ENCODE measurements at places on chromosomes 7 and 10. TPM values are rescaled to one million over a fixed set of nuclear protein-coding genes. Genes with fewer than 3 reads are reported as not detected.

DNA sequence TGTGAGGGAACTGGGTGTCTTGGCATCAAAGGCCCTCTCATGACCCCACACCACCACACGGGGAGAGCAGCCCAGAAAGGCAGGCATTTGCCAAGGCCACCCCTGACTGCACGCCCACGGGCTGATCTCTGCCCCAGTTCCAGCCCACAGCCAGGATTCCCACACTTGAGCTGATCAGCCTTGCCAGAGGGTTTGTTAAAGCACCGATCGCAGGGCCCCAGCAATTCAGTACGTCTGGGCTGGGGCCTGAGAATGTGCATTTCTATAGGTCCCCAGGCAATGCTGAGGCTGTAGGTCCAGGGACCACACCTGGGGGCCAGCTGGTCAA is 103.9 kb downstream of the TNS3 start:
- DNase-seq: no peak

- DNase-seq: no peak
Measured at GRCh38 chr10:5477948-5478693, 21.2 kb downstream of the CALML5 start.

- DNase-seq: no peak
Measured at GRCh38 chr10:84140036-84140379, 699 bp downstream of the GHITM start.

DNA sequence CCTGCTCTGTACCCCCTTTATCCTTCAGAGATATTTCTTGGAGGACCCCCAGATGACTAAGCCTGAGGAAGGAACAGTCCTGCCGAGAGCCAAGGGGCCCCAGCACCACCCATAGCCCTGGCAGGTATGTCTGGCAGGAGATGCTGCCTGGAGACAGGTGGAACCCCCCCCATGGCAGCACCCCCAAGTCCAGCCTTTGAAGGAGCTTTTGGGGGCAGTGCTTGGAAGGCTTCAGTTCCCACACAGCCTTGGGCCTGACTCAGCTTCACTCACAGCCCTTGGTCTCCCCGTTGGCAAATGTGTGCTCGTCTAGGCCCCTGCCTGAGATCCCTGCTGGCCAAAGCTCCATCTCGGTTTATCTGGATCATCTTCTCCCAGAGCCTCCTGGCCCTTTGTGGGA is 23.0 kb upstream of the PCBD1 start:
- no peak for DNase-seq

MAPK8 gene
- 77.2 TPM for polyA plus RNA-seq

C10orf67 gene
- 2.3 TPM for polyA plus RNA-seq

MYOZ1 gene
- 5.4 TPM for polyA plus RNA-seq

Data from renal cortex interstitium (tissue), 15 donors.